ENCODE measurements at places on chromosomes 4 and X.

DNA sequence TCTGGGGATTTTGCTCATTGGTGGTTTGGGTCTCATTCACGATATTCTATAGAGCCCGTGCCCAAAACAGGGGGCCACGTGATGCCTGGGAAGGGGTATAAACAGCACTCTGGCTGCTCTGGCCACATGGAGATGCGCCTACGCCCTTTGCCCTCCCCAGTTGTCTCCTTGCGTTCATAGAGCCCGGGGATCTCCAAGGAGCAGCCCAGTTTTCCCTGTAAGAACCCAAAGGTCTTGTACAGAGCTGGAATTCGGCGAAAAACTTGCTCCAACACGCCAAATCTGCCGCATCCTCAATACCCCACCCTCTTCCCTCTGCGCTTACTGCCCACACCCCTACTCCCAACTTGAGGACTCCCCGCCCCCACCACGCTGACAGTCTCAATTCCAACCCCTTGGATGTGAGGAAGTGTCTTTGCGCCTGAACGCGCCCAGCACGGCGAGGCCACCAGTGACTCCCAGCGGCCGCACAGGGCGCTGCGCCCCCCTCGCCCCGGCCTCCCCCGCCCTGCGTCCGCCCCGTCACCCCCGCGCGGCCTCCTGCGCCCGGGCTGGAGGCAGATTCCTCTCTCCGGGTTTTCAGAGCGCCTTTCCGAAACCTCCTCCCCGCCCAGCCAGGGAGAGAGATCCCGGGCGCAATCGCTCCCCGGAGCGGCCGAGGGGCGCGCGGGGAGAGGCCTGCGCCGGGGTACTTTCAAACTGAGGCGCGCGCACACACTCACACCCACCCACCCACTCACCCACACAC, at the start of gene NHS:
NHS (plus strand) TSS at position 582 of the 748 bp plus-strand sequence. CDS start 558 bp downstream, outside the sequence.
- no peak for DNase-seq

DNA sequence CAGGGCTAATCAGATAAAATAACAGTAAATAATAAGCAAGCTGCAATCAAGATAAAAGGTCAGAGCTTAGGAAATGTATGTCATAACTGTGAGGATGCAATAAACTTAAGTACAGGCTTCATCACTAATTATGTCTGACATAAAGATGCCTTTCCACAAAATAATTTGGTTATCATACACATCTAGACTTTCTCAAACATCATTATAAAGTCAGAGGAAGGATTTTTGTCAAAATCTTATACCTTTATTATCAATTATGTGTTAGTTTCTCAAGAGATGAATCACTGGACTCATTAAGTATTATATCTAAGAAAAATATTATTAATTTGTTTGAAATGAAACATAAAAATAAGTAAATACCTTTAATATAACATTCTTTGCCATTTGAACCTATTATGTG, 695.4 kb upstream of the INTU start:
- no peak for DNase-seq

DNA sequence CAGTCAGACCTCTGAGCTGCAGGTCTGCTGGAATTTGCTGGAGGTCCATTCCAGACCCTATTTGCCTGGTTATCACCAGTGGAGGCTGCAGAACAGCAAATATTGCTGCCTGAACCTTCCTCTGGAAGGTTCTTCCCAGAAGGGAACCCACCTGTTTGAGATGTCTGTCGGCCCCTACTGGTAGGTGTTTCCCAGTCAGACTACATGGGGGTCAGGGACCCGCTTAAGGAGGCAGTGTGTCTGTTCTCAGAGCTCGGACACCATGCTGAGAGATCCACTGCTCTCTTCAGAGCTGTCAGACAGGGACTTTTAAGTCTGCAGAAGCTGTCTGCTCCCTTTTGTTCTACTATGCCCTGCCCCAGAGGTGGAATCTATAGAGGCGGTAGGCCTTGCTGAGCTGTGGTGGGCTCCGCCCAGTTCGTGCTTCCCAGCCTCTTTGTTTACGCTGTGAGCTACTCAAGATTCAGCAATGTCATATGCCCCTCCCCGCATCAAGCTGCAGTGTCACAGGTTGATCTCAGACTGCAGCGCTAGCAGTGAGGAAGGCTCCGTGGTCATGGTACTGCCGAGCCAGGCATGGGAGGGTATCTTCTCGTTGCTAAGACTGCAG, 44.1 kb upstream of the KDR start:
- DNase-seq = no peak

GRCh38 chr4:77232653-77233052, 75.6 kb downstream of the CCNG2 start:
- DNase-seq = no peak

- DNase-seq = no peak
These were observed 40.5 kb downstream of the HMGB2 start for GRCh38 chr4:173293663-173294062.

- DNase-seq = peak; percentile 72
These were observed 782 bp upstream of the NEK1 start for GRCh38 chr4:169612871-169613859.

- no peak for DNase-seq
These were observed 52.8 kb upstream of the SRPX start for GRCh38 chrX:38273453-38273852.

DNA sequence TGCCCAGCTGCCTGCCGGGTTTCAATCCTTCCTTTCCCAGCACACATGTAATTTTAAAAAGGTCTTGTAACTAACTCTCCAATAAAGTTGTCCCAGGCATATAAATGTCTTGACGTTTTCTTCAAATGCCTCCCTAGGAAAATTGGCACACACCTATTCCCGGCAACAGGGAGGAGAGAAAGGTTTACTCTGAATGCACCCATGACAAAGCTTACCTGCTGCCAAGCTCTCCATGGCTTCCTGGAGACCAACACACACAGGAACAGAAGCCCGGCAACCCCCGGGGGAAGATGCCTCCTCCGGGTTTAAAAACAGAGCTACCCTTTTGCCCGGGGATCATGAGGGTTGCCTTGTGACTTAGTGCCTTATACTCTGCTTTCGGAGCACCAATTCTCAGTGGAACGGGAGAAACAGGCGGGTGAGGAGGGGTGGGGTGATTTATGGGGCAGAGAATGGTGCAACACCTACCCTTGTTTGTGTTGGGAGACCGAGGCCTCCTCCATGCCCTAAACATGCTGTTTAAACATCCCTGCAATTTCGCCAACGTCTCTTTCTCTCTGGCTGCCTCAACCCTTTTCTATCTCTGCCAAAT, 4.8 kb upstream of the GYG2 start:
- no peak for DNase-seq

DNA sequence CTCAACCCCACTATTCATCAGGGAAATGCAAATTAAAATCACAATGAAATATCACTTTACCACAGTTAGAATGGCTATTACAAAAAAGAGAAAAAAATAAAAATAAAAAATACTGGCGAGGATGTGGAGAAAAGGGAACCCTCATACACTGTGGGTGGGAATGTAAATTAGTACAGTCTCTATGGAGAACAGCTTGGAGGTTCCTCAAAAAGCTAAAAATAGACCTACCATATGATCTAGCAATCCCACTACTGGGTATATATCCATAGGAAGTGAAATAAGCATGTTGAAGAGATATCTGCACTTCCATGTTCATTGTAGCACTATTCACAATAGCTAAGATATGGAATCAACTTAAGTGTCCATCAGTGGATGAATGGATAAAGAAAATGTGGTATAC, 50.5 kb upstream of the PAGE1 start:
- no peak for DNase-seq

DNA sequence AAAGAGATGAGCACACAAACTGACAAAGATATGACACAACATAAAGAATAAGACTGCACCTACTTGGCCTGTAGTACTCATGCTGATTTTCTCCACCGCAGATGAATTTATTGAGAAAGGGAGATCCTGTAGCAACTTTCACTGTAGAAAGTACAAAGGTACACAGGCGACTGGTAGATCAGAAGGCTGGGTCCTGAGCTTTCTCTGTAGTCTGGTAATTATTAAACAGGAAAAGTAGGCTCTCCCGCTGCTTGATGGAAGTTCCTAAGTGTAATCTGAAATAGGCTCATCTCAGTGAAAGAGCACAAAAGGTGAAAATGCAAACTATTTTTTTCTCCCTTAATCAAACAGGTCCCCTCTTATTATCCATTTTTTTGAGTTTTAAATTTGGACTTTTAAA, at the start of gene ADH6:
ADH6 (minus strand) TSS at position 175 of the 400 bp plus-strand sequence; CDS start at position 81, 94 bp downstream.
- no peak for DNase-seq

DNA sequence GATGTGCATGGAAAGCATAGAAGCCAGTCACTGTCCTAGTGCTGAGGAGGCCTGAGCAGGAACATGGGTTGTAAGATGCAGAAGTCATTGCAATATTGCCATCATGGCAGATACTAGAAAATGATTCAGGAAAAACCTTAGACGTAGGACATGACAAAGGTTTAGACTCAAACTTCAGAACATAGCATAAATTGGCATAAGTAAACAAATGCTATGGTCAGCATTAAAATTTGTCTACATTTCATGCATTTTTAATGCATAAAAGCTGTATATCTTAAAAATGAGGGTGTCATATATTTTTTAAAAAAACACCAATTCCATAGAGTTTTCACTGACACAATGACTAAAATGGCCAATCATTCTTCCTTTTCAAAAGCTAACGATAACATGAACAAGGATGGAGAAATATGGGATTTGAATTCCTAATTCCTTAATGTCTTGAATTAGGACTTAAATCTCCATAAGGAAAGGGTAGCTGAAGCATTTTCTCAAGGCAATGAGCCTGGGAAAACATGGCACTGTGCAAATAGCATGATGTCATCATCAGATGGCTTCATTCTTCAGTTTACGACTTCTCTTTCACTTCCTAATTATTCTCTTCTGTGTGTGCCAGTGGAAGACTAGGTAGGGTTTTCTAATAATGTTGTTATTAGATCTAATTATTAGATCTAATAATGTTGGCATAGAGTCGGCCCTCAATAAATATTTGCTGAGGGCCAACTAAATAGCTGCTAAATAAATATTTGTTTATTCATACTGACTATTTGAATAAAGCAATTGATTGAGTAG, 125.1 kb upstream of the FRG1 start:
- no peak for DNase-seq

DNA sequence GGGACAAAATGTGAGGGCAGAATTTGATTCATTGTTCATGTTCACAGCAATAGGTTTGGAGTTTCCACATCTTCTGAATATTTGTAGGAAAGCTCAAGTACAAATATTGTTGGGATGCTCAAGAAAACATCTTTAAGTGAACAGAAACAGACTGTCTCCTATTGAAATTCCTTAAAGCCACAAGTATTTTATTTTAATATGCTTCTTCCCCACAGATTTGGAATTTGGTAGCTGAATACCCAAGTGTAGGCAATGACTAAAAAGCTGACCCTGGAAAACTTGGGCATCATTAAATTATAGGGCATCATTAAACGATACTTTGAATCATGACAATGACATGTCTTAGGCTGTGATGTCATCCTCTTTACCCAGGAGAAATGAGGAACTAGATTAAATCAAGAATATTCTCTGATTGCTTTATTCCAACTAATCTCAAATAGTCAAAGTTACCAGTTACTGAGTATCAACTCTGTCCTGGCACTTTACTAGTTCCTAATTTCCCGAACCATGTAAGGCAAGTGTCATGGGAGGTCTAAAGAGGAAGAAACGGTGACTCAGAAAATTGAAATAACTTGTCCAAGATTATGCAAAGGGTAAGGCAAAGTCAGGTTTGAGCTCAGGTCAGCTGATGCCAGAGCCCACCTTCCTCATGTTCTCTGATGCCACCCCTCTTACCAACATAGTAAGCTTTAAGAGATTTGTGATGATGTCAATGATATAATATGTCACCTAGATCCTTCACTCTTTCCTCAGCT, 223.1 kb upstream of the LEF1 start:
- DNase-seq = no peak

DNA sequence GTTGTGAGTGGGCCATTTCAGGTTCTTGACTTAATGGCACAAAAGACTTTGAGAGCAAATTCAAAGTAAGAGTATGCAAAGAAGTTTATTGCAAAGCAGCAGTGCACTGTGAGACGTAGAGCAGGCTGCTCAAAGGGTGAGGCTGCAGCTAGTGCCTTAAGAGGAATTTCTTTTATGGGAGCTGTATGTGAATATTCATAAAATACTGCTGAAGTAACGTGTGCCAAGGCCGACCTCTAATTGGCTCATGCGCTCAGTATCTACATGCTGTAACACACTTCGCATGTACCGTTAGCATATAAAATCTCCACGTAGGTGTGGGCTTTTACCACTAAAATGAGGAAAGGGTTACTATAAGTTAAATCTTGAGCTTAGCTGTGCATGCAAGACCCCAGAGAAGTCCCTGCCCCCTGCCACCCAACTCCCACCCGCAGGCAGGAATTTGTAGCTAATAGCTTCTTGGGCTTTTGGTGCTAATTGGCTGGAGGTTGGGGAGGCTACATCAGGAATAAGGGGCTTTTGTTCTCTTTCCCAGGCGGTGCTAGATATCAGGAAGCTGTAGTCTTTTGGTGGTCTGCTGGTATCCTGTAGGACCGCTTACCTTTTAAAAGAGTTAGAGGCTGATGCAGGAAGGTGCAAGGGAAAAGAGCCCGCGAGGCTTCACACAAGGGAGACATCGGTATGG, 47.6 kb downstream of the FSTL5 start:
- no peak for DNase-seq

DNA sequence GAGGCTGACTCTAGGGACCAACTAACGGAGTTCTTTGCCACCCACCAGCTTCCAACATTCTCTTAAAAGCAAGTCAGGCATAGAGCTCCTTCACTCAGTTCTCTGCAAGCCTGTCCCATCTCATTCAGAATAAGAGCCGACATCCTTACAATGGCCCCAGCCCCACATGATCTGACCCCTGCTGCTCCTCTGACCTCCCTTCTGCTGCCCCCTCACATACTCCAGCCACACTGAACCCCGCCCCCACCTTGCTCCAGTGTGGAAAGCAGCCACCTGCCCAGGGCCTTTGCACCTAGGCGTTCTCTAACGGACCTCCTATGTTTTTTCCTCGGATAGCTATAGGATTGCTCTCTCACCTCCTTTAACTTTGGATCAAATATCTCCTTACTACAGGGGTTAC, 143.2 kb upstream of the ETNPPL start:
- no peak for DNase-seq

DNA sequence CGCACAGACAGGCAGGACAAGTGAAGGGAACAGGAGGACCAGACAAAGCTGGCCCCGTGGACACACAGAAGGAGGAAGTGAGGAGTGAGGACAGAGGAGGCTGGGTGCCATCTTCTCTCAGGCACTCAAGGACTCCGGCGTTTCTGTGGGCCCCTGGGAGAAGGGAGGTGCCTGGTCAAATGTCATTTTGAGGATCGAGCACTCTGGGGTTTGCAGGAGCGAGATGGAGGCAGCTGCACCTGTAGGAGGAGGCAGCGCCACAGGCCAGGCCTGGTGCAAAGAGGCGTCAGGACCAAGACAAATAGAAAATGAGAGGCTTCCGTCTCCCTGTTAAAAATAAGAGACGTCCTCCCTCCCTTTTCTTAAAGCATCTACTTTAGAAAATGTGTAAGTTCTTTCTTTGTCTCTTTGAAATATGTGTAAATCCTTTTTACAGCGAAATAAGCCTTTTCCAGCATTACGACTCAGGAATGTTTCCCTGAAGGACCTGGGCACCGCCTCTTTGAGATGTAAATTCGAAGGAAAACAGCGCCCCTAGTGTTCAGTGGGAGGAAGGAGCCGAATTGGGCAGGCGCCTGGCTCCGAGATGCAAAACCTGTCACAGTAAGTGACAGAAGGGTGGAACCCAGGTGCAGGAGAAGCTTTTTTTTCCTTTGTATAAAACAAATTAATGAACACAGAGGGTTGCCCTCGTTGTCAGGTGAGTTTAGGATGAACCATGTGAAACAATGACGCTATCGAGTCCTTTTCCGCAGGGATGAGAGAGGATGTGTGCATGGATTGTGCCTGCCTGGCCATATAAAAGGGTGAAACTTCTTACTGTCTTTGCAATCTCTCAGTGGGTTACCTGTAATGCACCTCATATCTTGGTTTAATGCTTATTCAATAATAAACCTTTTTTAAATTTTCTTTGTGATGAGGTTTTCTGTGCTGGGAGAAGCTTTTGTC, 1.4 kb upstream of the C4orf50 start:
- peak; percentile 55 for DNase-seq
